ENCODE measurements at places on chromosomes 3 and 15.

- DNase-seq, result no peak
Measured at GRCh38 chr15:46280762-46281542, 646.1 kb downstream of the SQOR start.

- DNase-seq, result no peak
Measured at GRCh38 chr15:85407421-85408269, 27.2 kb downstream of the AKAP13 start.

- no peak for DNase-seq
Measured at GRCh38 chr3:122618614-122619013, 41.2 kb downstream of the PARP15 start.

DNA sequence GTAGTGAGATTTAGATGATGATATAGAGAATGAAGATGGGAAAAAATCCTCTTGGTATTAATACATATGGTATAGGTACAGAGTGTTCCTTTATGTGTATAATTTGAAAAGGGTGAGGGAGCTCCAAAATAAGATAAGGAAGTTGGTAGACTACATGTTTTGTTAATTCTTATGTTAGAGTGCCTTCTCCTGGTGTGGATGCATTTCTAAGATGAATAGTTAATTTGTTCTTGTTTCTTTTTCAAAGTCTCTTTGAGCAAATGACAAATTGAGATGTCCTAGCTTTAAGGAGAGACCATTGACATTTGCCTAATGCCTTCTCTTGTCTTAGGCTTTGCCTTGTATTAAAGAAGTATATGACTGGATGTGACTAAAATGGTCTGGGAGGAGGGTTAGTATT is 34.1 kb downstream of the AKAP13 start:
- no peak for DNase-seq

GRCh38 chr15:67967871-67968431 is 86.2 kb upstream of the PIAS1 start:
- peak; percentile 49 for DNase-seq

- no peak for DNase-seq
Measured at GRCh38 chr3:139157161-139157932, 112.7 kb upstream of the PRR23C start.

DNA sequence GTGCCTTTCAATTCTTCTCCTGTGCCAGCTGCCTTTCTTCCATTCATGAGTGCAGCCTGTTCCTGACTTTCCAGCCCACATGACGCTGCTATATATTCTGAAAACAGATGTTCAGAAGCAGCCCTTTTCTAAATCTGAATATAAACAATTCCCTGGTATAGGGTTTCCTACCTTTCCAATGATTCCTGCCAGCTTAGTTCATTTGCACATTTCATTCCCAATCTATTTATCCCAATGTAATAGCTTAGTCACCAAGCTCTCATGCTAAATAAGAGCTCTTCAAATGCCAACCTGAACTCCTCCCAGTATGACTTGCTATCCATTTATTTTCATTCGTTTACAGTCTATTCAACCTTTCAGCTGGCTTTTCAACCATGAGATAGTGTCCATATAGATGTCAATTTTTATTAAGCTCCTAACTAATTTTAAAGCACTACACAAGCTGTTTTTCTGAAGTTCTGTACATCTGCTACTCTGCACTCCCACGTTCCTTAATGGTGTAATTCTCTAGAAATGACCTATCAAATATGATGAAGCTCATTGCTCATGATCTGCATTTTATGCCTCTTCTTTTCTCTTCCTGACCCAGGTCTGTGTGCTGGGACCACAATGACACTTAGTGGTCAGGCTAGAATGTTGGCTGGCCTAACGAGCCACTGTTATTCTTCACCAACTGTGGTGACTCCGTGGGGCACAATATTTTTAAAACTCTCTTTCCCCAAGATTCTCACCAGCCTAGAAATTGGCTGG is 605.0 kb upstream of the TBL1XR1 start:
- DNase-seq, result no peak

DNA sequence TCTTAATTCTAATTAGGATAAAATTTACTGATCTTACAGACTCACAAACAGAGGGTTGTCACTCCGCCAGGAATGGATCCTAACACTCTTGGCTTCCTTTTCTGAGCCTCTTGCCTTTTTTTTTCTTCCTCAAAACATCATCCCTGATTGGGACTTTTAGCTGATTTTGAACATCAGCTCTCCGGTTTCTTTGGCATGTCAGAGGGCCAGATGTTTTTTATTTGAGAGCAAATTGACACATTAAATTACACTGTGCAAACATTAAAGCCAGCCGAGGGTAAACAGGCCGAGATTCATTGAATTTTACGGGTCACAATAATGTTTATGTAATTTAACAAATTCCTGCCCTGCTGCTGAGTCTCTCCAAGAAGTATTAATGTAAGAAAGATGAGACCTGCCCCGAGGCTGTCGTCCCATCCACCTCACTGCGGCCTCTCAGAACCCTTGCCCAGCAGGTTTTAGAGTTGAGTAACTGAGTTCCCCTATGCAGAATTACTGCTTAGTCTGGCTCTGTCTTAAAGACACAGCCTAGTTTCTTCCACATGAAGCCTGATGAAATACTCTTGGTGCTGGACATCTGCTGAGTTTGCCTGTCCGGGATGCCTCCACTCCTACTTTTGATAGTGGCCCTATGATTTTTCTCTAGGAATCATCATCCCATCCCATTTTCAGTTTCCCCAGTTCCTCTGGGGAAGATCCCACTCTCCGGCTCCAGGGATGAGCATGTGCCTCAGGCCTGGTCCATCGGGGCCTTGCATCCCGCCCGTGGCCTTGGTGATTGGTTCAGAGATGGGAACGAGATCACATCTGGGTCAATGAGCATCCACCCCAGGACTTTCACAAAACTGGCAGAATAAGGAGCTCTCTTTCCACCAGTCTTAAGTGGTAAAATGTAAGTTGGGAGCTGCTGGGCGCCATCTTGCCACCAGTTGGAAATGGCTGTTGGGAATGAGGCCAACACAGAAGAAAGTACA is 226.6 kb upstream of the TLE3 start:
- DNase-seq, result no peak

DNA sequence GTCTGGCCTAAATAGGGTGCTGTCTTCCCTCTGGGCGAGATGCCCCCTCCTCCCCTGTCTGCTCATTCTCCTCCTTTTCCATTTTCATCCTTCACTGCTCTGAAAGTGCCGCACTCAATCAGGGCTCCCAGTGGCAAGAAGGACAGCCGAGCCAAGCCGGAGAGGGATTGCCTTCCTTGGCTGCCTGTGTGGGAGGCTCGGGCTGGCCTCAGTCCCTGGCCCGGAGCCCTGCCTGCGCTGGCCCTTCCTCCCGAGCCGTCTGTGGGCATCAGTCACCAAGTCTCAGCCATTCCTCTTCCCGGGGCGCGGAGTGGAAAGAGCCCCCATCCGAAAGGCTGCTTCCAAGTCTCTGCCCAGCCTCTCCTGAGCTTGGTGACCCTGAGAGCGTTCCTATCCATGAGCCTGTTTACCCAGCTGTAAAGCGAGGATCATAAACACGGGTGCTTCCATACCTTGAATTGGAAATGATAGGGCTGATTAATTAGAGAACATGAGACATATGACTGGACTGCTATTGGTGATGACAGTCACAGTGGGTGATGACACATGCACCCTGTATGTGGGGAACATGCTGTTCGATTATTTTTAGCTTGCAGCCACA is 59.1 kb upstream of the TLE3 start:
- DNase-seq, result no peak

DNA sequence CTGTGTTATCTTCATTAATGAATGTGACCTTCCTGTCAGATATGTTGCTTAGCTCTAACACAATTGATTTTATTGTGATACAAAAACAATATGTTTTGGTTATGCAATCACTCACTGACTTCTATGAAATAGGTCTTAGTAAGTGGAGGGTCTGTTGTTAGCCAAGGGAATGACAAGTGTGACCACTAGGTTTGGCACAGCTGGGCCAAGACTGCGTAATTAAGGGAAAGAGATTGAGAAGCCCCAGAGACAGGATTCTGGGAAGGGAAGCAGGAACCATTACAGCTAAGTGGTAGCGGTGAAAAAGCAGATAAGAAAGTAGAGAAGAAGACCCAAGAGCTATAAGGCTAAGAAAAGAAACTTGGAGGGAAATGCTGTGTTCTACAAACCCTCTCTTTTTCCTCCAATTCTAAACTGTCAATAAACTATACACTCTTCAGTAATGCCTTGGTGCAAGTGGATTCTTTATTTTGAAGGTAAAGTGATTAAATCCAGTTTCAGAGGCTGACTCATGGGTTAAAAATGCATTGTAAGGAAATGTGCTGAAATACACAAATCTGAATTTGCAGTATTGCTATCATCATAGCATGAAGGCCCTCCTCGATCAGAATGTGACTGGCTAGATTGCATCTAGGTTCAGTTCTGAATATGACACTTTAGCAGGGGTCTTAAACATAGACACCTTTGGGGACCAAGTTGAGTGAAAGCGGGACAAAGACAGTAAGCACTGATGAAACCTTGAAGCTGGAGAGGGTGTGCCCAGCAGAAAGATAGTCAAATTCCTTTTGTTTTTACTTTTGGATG is 26.1 kb downstream of the KCNMB2 start:
- no peak for DNase-seq

DNA sequence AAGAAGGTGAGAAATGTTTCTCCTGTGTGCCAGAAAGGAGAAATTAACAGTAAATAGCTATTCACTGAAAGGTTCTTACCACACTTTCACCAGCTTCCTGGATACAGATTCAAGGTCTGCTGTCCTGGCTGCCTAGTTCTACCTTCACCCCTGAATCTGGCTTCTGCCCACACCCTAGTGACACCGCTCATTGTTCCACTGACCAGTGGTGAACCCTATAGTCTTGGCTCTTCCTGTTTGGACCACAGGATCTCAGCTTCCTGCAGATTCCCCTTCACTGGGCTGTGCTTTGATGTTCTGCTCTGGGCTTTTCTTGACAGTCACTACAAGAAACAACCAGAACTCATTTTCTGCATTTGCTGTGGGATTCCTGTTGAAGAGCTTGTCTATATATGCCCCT is 250.0 kb downstream of the XXYLT1 start:
- no peak for DNase-seq

GRCh38 chr3:7204848-7205156 is 343.9 kb downstream of the GRM7 start:
- DNase-seq, result peak; percentile 31

- no peak for DNase-seq
Measured at GRCh38 chr3:142315083-142315482, 89.7 kb upstream of the GK5 start.

GRCh38 chr3:12229146-12229851 is 59.6 kb upstream of the PPARG start:
- no peak for DNase-seq

- no peak for DNase-seq
Measured at GRCh38 chr3:8992199-8992598, 28.9 kb upstream of the RAD18 start.

DNA sequence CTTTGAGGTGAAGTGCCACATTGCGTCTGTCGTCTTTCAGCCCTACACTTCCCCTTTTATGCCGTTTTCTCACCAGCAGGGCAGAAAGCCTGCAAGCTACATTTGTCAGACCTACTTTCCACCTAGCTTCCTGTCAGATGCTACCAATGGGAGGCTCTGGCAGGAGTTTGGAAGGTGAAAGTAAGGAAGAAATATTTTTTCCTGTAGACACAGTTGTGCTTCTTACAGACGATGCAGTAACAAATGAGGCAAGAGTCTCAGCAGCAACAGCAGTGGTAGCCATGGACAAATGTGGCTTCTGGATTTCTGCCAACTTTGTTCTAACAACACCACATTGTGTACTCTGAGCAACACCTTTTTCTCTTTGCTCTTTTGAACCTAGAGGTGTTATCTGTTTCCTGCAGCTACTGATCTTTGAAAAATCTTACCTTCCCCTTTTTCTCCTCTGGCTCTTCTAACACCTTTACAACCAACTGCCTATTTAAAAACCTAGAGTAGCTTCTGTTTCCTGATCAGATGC is 70.6 kb upstream of the STT3B start:
- no peak for DNase-seq

GRCh38 chr3:63471781-63472180 is 180.7 kb upstream of the SNTN start:
- no peak for DNase-seq

DNA sequence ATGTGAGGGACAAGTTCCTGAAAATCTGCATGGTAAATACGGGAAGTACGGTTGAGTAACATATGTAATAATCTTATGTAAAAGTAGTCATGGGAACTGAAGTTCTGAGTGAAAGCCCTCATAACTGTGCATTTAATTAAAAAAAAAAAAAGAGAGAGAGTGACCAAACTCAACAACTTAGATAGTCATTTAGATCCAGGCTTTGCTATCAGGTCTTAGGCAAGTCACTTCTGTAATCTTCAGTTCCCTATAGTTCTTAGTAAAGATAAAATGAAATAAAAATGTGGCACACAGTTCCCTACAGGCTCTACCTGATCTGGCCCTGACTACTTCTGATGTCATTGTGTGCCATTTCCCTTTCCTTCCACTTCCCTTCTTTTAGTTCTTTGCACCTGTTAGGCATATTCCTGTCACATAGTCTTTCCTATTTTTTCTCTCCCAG is 15.0 kb downstream of the RNF111 start:
- no peak for DNase-seq

GRCh38 chr3:8532251-8532871 is 30.7 kb downstream of the LMCD1 start:
- DNase-seq, result no peak

GRCh38 chr3:11465744-11466616 is 177.7 kb downstream of the VGLL4 start:
- DNase-seq, result no peak

DNA sequence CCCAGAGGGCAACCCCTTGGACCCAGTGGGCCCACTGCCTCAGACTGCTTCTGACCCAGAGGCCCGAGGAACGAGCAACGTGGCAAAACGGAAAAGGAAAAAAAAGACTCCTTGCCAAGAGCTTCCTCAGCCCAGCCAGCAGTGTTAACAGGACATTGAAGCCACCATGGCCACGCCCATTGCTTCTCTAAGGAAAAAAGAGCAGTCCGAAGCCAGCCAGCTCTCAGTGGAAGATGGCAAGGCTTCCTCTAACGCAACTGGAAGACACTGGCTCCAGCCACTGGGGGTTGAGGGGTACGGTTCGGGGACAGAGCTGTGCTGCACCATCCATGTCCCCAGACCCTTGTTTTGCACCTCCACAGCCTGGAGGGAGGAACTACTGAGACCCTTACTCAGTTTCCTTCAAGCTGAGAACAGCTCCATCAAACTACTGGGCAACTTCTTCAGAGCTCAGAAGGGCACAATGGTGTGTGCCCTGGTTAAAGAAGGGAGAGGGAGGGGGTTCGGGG is 10.7 kb downstream of the BMF start:
- no peak for DNase-seq

DNA sequence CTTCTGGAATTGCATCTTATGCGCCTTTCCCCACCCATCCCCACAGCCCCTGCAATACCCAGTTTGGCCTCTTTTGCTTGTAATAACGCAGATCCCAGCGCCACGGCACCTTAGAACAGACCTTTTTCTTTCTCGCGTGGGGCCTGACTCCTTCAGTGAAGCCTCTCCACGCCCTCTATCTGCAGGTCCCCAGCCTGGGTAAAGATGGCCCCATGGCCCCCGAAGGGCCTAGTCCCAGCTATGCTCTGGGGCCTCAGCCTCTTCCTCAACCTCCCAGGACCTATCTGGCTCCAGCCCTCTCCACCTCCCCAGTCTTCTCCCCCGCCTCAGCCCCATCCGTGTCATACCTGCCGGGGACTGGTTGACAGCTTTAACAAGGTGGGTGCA is 594 bp downstream of the CRELD1 start:
- no peak for DNase-seq

Measured in NCI-H1048 (cell line).